ENCODE measurements at places on chromosomes 5 and 9.

DNA sequence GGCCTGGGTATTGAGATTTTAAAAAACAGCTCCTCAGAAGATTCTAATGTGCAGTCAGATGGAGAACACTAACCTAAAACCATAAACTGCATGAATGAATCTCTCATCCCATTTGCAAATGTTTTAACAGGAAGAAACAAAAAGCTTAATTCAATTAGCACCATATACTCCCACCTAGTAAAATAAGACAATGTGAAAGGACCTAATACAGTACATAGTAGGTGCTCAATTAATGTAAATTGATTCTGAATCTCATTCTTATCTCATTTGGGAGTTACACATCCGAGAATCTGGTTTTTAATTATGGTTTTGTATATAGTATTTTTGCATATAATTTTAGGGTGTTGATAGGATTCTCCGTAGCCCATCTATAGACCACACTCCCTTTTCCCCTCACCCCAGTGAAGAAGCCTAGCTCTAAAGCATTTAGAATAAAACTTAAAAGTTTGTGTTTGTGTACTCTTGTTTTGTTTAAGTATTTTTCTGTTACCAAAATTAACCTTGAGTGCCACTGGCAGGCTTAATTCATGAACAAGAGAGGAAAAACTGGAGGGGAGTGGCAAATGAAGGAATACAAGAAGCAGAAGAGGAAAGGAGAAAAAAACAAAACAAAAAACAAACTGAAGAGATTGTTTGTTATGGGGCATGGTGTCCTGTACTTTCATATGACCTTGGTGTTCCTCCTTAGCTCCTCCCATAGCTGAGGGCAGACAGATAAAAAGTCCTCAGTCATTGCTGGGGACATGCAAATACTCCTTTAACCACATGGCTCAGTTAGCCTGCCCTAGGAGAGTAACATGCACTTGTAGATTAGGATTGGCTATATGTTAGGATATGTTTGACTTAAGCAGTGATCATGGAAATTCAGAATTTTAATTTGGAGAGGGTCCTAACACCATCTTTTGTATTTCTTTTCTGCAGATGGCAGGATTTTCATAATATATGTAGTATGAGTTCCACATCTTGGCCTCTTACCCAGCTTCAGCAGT is 1.2 kb downstream of the RNF14 start:
- DNase-seq, result no peak

GRCh38 chr9:81259896-81260295 is 429.5 kb downstream of the TLE1 start:
- DNase-seq, result no peak

DNA sequence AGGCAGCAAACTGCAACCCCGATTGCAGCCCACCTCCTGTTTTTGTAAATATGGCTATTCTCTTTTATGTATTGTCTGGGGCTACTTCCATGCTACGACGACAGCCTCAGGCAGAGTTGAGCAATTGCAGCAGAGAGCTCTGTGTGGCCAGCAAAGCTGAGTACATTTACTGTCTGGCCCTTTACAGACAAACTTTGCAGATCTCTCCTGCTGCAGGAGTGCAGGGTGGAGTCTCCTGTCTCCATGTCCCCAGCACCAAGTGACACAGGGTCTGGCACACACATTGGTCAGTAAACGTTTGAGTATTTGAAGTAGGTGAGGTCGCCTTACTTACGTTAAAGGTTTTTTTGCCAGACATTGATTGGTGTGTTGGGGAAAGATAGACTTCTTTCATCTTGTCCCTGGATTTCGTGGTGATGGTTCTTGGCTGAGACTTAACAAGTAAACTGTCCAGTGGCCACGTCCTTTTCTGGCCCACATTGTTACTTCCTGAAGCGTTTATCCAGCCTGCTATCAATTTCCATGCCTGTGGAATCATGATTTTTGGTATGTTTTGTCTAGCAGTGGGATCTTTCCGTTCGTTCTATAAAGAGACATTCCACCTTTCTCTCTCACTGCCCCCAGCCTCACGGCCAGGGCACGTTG is 27.2 kb downstream of the PRRC2B start:
- no peak for DNase-seq

- DNase-seq, result no peak
Measured at GRCh38 chr5:55732585-55732984, 5.3 kb upstream of the DDX4 start.

- no peak for DNase-seq
Measured at GRCh38 chr5:177336112-177336511, 15.4 kb downstream of the LMAN2 start.

DNA sequence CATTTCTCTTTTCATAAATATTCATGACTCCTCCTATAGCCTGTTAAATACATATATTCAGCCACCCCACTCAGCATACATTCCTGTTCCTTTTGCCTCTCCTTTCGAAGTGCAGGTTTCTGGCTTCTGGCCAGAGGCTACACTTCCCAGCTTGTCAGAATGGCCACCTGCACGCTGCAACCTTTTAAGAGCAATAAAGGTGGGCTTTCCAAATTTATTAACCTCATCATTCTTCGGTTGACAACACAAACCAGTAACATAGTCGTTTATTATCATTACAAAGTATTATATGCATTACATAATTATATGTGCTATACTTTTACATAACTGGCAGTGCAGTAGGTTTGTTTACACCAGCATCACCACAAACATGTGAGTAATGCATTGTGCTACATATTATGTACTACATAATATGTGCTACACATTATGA is 16.5 kb upstream of the TMEM171 start:
- DNase-seq, result no peak

DNA sequence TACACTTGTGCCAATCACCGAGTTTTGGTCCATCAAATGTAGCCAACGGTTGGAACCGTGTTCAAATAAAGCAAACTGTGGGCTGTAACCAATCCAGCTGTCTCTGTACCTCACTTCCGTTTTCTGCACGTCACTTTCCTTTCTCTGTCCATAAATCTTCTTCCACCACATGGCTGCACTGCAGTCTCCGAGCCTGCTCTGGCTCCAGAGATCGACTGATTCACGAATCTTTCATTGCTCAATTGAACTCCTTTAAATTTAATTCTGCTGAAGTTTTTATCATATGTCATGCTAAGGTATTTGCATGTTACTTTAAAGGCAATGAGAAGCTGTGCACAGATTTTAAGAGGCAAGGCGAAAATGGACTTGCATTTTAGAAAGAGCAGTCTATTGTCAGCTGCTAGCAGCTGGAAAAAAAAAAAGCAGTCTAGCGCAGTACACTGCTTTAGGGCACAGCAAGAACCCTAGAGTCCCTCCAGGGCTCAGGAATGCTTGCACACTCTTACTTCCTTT is 13.2 kb downstream of the TTC39B start:
- DNase-seq, result no peak

GRCh38 chr9:112489876-112490666 is 3.4 kb downstream of the KIAA1958 start:
- no peak for DNase-seq

GRCh38 chr9:116160676-116161571 is 7.3 kb downstream of the PAPPA start:
- DNase-seq, result no peak

- no peak for DNase-seq
Measured at GRCh38 chr5:9722601-9723180, 92.5 kb upstream of the TAS2R1 start.

GRCh38 chr9:115022760-115023434 is 92.5 kb upstream of the TNFSF8 start:
- DNase-seq, result no peak

GRCh38 chr9:113483676-113484257 is 20.2 kb downstream of the RGS3 start:
- DNase-seq, result no peak

DNA sequence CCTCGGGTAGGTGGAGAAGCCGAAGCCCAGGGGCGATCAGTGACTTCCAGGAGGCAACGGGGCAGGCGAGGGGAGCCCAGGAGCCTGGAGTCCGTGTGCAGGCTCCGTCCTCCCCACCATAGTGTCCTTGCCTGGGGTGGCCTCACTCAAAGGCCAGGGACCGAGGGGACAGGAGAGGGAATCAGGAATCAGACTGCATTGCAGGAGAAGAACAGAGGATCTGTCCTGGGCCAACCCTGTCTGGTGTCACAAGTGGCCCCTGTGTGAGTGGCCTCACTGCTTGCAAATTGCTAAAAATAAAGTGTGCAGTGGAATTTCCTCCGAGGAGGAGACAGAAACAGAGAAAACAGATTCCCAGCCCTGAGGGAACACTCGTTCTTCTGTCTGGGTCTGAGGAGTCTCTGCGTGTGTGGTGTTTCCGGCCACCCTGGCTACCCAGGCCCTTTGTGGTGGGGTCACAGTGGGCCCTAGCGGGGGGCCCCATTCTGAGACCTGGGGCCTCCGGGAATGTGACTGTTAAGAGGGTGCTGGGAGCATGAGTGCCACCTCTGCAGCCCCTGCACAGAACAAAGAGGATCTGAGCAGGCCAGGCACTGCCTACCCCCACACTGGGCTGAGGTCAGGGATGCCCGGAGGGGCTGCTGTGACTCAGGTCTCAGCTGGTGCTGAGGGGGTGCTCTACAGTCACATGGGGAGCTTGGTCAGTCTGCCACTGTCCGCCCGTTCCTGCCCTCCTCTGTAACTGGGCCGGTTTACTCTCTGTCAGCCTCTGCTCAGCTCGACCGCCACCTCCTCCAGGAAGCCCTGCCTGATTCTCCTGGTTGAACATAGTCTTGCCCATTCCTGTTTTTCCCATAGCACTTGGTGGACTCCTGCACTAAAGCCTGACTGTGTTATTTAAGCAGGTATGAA is 7.4 kb downstream of the TRAF1 start:
- peak; percentile 41 for DNase-seq

DNA sequence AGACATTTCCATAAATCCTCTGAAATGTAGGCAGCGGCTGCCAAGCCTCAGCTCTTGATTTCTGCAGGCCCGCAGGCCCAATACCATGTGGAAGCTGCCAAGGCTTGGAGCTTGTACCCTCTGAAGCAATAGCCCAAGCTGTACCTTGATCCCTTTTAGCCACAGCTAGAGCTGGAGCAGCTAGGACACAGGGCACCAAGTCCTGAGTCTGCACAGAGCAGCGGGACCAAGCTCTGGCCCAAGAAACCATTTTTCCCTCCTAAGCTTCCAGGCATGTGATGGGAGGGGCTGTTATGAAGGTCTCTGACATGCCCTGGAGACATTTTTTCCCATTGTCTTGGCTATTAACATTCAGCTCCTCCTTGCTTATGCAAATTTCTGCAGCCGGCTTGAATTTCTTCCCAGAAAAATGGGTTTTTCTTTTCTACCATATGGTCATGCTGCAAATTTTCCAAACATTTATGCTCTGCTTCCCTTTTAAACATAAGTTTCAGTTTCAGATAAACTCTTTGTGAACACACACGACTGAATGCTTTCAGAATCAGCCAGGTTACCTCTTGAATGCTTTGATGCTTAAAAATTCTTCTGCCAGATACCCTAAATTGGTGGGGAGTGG is 14.4 kb upstream of the ZFR start:
- no peak for DNase-seq

DNA sequence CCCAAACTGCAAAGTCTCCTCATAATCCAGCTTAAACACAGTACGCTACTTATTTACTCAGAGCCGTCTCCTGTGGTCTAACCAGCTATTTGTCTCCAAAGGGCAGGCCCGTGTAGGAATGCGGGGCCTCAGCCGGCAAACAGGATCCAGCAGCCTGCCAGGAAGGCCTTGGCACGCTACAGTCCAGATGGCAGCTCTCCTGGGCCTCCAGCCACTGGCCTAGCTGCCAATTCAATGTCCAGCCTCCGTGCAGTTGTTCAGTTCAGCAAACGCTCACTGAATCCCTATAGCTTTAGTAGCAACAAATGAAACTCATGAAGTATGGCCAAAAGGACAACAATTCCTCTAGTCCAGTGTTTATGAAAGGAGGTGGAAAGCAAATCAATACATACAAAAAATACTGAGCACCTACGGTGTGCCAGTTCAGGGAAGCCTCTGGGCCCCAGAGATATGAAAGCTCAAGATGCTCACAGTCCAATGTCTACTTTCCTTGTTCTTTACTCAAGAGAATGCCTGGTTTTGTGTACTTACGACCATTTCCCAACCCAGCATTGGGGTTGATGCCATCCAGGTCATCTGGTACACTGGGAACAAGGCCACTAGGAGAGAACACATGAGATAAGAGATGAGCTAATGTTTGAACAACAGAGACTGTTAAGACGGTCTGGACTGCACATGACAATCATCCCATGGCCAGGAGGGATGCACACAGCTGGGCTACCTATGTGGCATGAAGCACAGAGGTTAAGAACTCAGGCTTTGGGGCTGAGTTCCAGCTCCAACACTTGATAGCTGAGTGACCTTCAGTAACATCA is 8.3 kb downstream of the CDK5RAP2 start:
- peak; percentile 88 for DNase-seq

DNA sequence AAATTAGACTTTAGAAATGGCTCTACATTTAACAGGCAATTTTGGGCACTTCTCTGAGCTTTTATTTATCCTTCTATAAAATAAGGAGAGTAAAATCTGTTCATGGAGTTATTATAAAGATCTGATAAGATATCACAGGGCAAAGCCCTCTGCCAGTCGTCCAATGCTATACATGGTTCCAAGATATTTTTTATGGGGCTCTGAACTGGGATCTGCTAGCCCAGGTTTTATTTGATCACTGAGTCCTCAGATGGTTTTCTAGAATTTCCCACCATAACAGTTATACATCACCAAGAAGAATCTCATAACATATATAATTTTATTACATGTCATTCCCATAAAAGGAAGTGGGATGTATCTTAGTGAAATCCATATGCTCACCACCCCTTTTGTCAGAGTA is 23.2 kb upstream of the IQGAP2 start:
- no peak for DNase-seq

GRCh38 chr5:15290953-15291352 is 209.0 kb upstream of the FBXL7 start:
- DNase-seq, result no peak

DNA sequence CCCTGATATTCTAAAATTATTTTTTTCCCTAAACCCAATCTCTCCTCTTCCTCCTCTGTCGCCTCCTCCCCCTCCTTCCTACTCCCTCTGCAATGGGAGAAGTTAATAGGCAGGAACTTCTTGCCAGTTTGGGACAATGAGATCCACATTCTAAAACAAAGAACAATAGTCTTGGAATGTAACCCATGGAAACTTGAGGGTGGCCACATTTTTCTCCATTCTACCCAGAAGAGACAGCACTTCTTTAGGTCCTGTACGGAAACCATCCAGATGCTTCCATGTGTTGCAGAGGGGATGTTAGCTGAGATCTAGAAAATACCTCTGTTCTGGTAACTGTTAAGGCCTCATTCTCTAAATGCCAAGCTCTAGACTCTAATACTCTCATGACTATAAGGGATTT is 10.0 kb downstream of the SPARC start:
- no peak for DNase-seq

DNA sequence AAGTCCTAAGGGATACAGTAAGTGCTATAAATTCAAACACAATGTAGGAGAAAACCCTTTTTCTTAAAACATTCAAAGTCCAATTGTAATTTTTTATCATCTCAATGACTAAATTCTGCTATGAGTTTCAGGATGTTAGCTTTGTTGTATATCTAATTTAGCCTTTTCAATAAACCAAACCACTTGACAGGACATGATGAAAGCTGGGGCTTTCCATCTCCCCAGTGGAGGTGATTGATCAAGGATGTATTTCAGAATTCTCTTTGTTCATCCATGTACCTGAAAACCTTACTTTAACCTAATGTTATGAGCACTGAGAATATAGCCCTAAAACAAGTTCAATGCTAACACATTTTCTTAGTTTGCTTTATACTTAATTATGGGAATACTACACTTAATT is 639.0 kb upstream of the ITGA1 start:
- DNase-seq, result no peak

All from femur (tissue), 1 donor.